CD8-positive, alpha-beta memory T cell (primary cell): ENCODE measurements at places on chromosomes 3 and 15. TPM values are rescaled to one million over a fixed set of nuclear protein-coding genes. Genes with fewer than 3 reads are reported as not detected.

GRCh38 chr15:80768158-80768557 is 11.0 kb upstream of the CEMIP start:
- DNase-seq, result no peak

DNA sequence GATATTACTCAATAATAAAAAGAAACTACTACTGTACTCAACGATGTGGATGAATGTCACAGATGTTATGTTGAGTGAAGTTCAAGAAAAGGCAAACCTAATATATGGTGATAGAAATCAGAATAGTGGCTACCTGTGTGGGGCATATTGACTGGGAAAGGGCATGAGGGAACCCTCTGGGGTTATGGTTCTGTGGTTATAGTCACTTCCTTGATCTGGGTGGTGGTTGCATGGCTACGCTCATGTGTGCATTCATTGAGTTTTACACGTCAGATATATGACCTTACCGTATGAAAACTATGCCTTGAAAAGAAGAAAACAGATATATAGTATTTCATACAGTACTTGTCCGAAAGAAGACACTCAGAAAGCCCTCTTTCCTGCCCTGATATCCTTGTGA is 331.0 kb upstream of the LRRFIP2 start:
- no peak for DNase-seq

DNA sequence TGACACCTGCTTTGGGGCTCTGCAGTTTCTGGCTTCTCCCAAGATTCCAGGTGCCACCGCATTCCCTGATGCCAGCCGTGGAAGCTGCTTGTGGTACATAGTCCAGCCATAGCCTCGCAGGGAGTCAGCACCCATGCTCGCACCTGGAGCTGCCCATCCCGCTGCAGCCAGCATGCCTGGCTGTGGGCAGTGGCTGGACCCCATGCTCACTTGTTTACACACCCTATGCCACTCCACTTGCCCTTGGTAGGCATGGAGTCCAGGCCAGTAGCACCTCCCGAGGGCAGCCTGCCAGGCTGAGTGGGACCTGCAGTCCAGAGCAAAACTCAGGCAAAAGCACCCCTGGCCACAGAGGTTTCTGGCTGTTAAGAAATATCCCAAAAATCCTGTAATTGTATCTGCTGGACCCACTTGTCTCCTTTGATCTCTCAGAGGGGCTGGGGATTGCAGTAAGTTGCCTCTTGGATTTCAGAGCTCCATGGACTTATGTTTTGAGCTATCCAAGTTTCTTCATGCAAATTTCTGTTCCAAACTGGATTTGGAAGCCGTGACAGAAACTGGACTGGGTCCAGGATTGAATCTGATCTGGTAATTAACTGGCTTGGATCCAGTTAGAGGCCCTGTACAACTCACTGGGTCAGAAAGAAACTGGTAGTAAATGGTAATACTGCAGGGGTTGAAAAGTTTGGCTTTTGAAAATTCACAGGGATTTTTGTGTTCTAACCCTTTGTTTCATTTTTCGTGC is 149.3 kb downstream of the FMN1 start:
- DNase-seq, result no peak

GRCh38 chr15:58698887-58699641 is 50.4 kb downstream of the ADAM10 start:
- DNase-seq, result no peak

- DNase-seq, result no peak
Observed at GRCh38 chr15:94125698-94126097, 105.7 kb upstream of the MCTP2 start.

- DNase-seq, result no peak
Observed at GRCh38 chr3:20186600-20187004, 596 bp upstream of the SGO1 start.

GRCh38 chr3:4589475-4590097 is 96.4 kb downstream of the ITPR1 start:
- DNase-seq, result no peak

- no peak for DNase-seq
Observed at GRCh38 chr15:32851572-32851971, 133.8 kb downstream of the GREM1 start.

DNA sequence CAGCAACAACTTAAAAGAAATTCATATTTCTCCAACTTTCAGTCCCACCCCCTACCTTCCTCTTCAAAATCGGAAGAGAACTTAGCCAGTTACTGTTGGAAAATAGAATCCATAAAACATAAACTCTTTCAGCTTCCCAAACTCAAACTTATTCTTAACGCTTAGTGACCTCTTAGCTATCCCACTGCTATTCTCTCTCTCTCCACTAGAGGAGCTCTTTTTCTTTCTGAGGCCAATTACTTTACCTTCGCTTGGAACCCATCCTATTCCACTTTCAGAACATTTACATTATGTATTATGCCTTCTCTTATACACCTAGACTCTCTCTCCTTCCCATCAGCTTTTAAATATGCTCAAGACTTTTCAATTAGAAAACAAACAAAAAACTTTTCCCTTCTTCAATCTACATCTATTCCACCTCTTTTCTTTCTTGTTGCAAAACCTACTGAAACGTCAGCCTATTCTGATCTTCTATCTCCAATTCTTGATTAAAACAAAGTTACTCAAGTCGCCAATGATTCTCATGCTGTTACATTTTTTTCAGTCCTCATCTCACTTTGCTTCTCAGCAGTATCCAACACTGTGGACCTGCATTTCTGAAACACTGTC is 13.4 kb upstream of the GHSR start:
- DNase-seq, result no peak

GRCh38 chr15:90233387-90234095 is at the start of gene CIB1:
Gene CIB1, minus strand, starts transcription at chr15:90233941. Its CDS starts 56 bp downstream, at chr15:90233885.
- peak; percentile 99 for DNase-seq

- no peak for DNase-seq
Observed at GRCh38 chr15:95284492-95284891, 1046.0 kb upstream of the NR2F2 start.

GRCh38 chr3:73024836-73025235 is 28.2 kb downstream of the PPP4R2 start:
- no peak for DNase-seq

GRCh38 chr3:112639455-112640225 is 1.3 kb downstream of the CCDC80 start:
- no peak for DNase-seq

GRCh38 chr3:57805674-57806073 is 49.6 kb downstream of the SLMAP start:
- no peak for DNase-seq

DNA sequence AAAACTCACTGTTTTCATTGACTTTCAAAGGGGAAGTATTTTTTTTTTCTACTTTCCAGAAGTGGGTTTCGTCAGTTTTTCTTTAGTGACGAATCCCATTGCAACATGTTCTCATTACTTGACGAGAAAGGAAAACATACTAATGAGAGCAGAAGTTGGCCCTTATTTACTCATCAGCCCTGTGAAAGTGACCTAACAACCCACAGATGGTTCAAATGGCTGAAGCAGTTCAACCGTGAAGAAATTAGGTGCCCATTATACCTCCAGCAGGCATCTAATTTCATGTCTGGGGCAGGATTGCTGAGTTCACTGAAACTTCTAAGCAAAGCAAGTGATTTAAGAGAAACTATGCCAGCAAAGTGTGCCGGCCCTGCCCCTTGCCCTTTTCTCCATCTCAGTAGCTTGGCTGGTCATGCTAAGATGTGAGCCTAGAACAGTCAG is 9.0 kb downstream of the AQP9 start:
- DNase-seq, result no peak

- DNase-seq, result no peak
Observed at GRCh38 chr3:118472586-118472985, 562.1 kb downstream of the IGSF11 start.

The C3orf85 gene
- total RNA-seq, result not detected

The ULK3 gene
- 60.1 TPM for total RNA-seq

The PRSS50 gene
- not detected for total RNA-seq

The IRAK2 gene
- 5.0 TPM for total RNA-seq

The XCR1 gene
- not detected for total RNA-seq
